ENCODE measurements at places on chromosomes 11 and 22. TPM values are rescaled to one million over a fixed set of nuclear protein-coding genes. Genes with fewer than 3 reads are reported as not detected.

DNA sequence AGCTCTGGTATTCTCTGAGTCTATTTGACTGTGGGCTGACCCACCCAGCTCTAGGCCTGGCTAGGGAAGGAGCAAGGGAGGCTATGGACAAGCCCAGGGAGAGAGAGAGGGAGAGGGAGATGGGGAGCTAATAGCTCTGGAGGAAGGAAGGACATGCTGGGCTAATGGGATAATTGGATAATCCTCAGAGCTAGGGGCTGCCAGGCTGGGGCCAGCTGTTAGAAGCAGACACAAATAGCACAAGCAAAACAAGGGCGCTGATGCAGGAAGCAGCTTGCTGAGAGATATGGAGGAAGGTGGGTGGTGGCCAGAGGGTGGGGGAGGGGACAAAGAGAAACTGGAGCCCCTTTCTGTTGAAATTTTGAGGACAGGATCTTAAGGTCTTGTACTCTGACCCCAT lies 23.2 kb downstream of the ADORA2A start:
- H3K4me1 ChIP-seq = peaks cover under 1% of the 10 kb centered on the region
- no peak overlapping the region for H3K27ac ChIP-seq

DNA sequence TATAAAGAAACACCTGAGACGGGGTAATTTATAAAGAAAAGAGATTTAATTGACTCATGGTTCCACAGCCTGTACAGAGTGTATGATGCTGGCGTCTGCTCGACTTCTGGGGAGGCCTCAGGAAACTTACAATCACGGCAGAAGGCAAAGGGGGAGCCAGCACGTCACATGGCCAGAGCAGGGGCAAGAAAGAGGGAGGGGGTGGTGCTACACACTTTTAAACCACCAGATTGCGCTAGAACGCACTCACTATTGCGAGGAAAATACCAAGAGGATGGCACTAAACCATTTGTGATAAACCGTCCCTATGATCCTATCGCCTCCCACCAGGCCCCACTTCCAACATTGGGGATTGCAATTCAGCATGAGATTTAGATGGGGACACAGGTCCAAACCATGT lies 79.7 kb upstream of the CARD18 start:
- no peaks in the 10 kb centered on the region for H3K4me1 ChIP-seq
- no peak overlapping the region for H3K4me3 ChIP-seq
- H3K27me3 ChIP-seq = no peaks in the 10 kb centered on the region
- no peaks in the 10 kb centered on the region for H3K36me3 ChIP-seq

- H3K27ac ChIP-seq = no peak overlapping the region
- peaks cover 30% of the 10 kb centered on the region for H3K36me3 ChIP-seq
- peaks cover 5% of the 10 kb centered on the region for H3K4me1 ChIP-seq
- no peaks in the 10 kb centered on the region for H3K27me3 ChIP-seq
- H3K4me3 ChIP-seq = no peak overlapping the region
- no peak for DNase-seq
Observed at GRCh38 chr22:20729194-20729593, 44.7 kb upstream of the SERPIND1 start.

DNA sequence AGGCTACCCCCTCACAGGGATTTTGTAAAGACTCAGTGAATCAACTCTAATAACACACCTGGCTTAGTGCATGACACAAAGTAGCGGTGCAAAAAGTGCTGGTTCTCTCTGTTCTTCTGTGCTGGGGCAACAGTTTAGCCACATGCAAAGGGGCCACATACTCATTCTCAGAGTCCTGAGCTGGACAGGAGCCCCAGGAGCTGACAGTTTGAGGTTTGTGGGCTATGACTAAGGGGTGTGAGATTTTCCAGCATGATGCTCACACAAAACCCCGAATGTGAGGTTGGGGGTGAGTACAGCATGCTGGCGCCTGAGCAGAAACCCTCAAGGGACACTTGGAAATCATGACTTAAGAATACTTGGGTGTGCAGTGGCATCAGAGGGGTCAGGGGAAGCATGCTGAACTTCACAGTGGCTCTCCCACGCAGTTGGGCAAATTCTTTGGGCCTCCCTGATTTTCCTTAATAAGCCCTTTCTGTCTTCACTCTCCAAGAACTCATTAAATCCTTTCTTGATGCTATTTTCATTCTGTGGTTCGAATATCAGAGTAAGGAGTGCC lies 31.0 kb downstream of the TMPRSS5 start:
- H3K27me3 ChIP-seq = no peaks in the 10 kb centered on the region
- peaks cover 36% of the 10 kb centered on the region for H3K4me1 ChIP-seq

DNA sequence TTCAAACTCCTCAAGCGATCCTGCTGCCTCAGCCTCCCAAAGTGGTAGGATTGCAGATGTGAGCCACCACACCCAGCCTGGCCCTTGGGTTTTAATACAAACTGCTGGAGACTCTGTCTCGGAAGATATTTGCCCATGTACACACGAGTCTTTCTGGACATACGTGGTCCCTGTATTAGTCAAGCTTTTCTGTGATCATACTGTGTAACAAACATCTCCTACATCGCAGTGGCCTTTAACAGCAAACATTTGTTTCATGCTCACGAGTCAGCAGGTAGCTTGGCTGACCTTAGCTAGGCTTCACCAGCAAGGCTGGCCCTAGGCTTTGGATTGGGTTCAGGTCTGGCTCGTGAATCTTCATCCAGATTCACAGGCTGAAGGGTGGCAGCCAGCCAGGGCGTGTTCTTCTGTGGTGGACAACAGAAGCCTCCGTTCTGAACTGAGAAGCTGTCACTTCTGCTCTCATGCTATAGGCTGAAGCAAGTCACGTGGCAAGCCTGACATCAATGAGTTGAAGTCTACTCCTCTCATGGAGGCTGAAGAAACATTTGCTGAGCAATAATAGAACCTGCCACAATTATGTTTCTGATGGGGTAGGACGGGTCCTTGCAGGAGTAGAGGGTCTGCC lies 8.8 kb downstream of the KIAA1671 start:
- no peaks in the 10 kb centered on the region for H3K4me1 ChIP-seq
- H3K27ac ChIP-seq = no peak overlapping the region
- H3K36me3 ChIP-seq = no peaks in the 10 kb centered on the region
- no peak overlapping the region for H3K4me3 ChIP-seq
- H3K27me3 ChIP-seq = no peaks in the 10 kb centered on the region

DNA sequence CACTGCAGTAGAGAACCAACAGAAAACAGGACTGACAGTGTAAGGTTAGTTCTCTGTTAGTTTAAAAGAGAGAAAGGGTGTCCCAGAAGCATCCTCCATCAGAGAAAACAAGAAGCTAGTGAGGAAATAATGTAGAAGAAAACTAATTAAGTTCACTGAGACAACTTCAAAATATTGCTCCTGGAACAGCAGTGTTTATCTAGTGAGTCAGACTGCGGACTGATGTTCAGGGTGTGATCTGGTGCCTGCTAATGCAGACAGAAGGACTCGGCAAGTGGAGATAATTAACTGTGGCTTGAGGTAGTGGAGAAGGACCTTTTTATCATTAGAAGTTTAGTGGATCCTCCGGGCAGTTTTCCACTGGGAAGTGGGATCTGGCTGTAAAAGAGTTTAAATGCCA lies 55.4 kb downstream of the CDON start:
- peaks cover 6% of the 10 kb centered on the region for H3K4me1 ChIP-seq
- H3K36me3 ChIP-seq = no peaks in the 10 kb centered on the region

Gene KREMEN1
- total RNA-seq = 6.5 TPM

GRCh38 chr11:122721964-122722266 lies 66.4 kb downstream of the UBASH3B start:
- H3K36me3 ChIP-seq = no peaks in the 10 kb centered on the region
- peak overlapping the region; percentile 85 for H3K27ac ChIP-seq
- H3K27me3 ChIP-seq = no peaks in the 10 kb centered on the region
- DNase-seq = peak; percentile 94
- H3K4me1 ChIP-seq = peaks cover 44% of the 10 kb centered on the region

DNA sequence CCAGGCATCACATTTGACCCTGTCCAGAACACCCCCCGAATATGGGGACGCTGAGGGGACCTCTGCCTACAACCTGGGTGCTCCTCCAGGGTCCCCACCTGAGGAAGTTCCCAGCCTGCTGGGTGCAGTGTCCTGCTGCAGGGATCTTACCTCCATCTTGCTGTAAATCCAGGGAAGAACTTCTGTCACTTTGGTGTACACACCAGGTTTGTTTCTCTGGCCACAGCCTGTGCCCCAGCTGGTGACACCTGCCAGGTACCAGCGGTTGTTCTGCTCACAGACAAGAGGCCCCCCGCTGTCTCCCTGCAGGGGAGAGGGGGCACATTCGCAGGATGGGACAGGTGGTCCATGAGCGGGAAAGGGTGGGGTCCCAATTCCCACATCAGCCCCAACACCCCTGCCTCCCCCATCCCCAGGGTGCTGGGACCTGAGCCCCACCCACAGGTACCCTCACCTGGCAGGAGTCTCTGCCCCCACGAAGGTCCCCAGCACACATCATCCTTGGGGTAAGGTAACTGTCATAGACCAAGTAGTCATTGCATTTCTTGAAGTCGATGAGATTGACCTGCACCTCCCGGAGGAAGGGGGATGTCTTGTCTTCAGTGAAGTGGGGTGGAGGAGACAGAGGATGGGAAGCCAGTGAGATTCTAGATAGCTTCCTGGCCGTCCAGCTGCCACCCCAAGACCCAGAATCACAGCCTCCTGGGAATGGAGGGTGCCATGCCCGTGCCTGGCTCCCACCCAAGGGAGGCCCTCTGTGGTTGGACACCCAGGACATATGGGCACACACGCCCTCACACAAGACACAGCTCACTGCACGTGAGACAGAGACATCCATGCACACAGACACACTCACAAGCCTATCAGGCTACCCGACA lies 25.5 kb downstream of the TMPRSS13 start:
- no peaks in the 10 kb centered on the region for H3K36me3 ChIP-seq
- no peaks in the 10 kb centered on the region for H3K4me1 ChIP-seq
- no peak overlapping the region for H3K27ac ChIP-seq
- DNase-seq = peak; percentile 73
- H3K4me3 ChIP-seq = no peak overlapping the region
- no peaks in the 10 kb centered on the region for H3K27me3 ChIP-seq

Gene RELT
- 2.9 TPM for total RNA-seq

Gene SLC7A4
- total RNA-seq = under 0.01 TPM

Gene APLNR
- not detected for total RNA-seq

DNA sequence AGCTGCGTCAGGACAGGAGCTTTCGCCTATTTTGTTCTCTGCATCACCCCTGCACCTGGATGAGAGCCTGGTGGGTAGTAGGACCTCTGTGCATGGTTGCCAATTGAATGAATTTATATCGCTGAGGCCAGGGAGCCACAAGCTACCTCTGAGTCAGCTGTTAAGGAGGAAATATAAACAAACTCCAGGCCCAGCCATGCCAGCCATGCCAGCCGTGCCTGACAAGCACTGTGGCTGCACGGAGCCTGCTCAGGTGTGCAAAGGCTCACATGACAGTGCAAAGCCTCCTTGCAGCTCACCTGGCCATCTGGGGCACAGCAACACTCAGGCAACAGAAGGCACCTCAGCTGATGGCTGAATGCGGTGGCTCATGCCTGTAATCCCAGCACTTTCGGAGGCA lies 33.7 kb upstream of the LINC01488 start:
- peaks cover 37% of the 10 kb centered on the region for H3K4me1 ChIP-seq
- H3K27ac ChIP-seq = peak overlapping the region; percentile 7
- no peak overlapping the region for H3K4me3 ChIP-seq

Gene ALG8
- total RNA-seq = 46.6 TPM

- no peak overlapping the region for H3K4me3 ChIP-seq
- H3K36me3 ChIP-seq = peaks cover 3% of the 10 kb centered on the region
- H3K27me3 ChIP-seq = no peaks in the 10 kb centered on the region
- no peak overlapping the region for H3K27ac ChIP-seq
- DNase-seq = peak; percentile 68
Observed at GRCh38 chr22:44047891-44048301, 23.8 kb downstream of the PARVB start.

- DNase-seq = peak; percentile 51
- H3K4me3 ChIP-seq = no peak overlapping the region
- peaks cover 18% of the 10 kb centered on the region for H3K4me1 ChIP-seq
- H3K27ac ChIP-seq = no peak overlapping the region
- H3K36me3 ChIP-seq = peaks cover 84% of the 10 kb centered on the region
Observed at GRCh38 chr22:20573833-20574615, 66.6 kb downstream of the MED15 start.

- no peaks in the 10 kb centered on the region for H3K4me1 ChIP-seq
- H3K27ac ChIP-seq = no peak overlapping the region
- no peak for DNase-seq
- H3K36me3 ChIP-seq = peaks cover 81% of the 10 kb centered on the region
Observed at GRCh38 chr22:19353363-19354131, 62.0 kb upstream of the CLTCL1 start.

Gene SLC5A1
- not detected for total RNA-seq

Gene ZNF214
- total RNA-seq = 4.7 TPM

DNA sequence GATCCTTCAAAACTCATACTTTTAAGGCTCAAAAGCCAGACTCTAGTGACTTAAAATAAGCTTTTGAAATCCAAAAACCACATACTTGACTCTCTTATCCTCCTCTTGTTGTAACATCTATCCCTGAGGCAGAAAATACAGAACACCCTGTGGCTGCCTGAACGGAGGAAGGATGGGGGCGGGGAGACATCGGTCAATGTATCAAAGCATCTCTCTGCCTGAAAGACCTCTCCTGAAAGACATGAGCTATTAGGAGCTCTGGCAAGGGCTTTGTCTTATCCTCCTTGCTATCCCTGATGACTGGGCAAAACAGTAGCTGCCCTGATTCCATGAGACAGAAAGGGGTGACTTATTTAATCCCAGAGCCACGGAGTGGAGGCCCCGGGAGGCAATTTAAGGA lies 122.4 kb downstream of the MN1 start:
- H3K27ac ChIP-seq = no peak overlapping the region
- H3K36me3 ChIP-seq = no peaks in the 10 kb centered on the region
- peaks cover 25% of the 10 kb centered on the region for H3K27me3 ChIP-seq
- no peak overlapping the region for H3K4me3 ChIP-seq
- no peaks in the 10 kb centered on the region for H3K4me1 ChIP-seq

DNA sequence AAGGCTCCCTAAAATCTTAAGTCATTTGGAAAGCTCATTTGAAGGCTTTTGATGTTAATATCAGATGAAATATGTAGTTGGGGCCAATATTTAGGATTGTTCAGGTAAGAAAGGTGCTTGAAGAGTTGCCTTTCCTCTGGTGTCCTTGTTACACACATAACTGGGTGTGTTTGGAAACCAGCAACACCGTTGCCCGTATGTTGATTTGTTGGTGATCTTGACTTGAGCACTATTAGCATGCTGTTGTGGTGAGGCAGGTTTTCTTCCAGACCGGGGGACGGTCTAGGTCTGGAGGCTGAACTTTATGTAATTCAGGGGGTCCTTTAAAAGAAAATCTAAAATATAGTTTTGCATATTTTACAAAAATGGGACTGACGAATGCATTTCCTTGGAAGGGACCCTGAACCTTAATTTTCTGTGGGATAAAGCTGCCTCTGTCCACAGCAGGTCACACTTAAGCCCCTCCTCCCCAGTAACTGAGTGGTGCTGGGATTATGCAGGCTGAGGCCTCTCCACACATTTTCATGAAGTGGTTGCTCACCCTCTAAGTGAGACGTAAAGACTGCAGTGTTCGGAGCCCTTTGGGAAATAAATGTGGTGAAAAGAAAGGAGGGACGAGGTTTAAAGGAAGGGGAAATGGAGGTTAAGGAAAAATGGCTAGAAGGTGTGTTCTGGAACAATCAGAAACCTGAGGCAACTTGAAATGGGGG lies 1.8 kb downstream of the YWHAH start:
- peaks cover 18% of the 10 kb centered on the region for H3K36me3 ChIP-seq
- peaks cover 43% of the 10 kb centered on the region for H3K4me1 ChIP-seq
- peak overlapping the region; percentile 85 for H3K4me3 ChIP-seq

Gene LRRC4C
- 2.2 TPM for total RNA-seq

Data from osteoblast (primary cell).